ENCODE measurements at places on chromosomes 12 and 14. TPM values are rescaled to one million over a fixed set of nuclear protein-coding genes. Genes with fewer than 3 reads are reported as not detected.

Gene SSTR1
- not detected for total RNA-seq

Gene KCNA5
- total RNA-seq: not detected

Gene NTF3
- not detected for total RNA-seq

Gene SIX6
- not detected for total RNA-seq

Gene KRT6C
- total RNA-seq: not detected

Gene TMTC3
- 6.0 TPM for total RNA-seq

Gene RND1
- 4.0 TPM for total RNA-seq

Gene ZFHX2
- total RNA-seq: 2.9 TPM

Gene PLA2G1B
- total RNA-seq: not detected

Gene ZDHHC22
- not detected for total RNA-seq

Gene AMN
- total RNA-seq: 1.2 TPM

Gene PLBD1
- total RNA-seq: not detected

Gene ITPK1
- 74.0 TPM for total RNA-seq

Gene SYCP3
- 0.93 TPM for total RNA-seq

Gene GPR68
- 43.8 TPM for total RNA-seq

Gene TCL1B
- not detected for total RNA-seq

Gene OR4N5
- not detected for total RNA-seq

Gene KIF21A
- total RNA-seq: 13.0 TPM

Gene CFAP54
- 0.25 TPM for total RNA-seq

Gene GPRC5A
- not detected for total RNA-seq

Gene SMARCD1
- 72.5 TPM for total RNA-seq

Gene BCAT1
- total RNA-seq: 38.0 TPM

Gene MYO1H
- not detected for total RNA-seq

Gene PELI2
- total RNA-seq: 5.8 TPM

Gene SPX
- 0.95 TPM for total RNA-seq

Gene GLIPR1L1
- not detected for total RNA-seq

Gene ITGA7
- total RNA-seq: 1.3 TPM

Gene GUCY2C
- not detected for total RNA-seq

Gene E2F7
- 16.1 TPM for total RNA-seq

Gene NRL
- 2.4 TPM for total RNA-seq

Gene AVPR1A
- not detected for total RNA-seq

Gene FSCB
- not detected for total RNA-seq

Gene MYL6
- total RNA-seq: 1,662 TPM

Gene TAS2R20
- 1.8 TPM for total RNA-seq

Gene LTBP2
- total RNA-seq: 0.07 TPM

Gene TAMALIN
- total RNA-seq: 3.9 TPM

Gene SLC24A4
- total RNA-seq: 0.07 TPM

Gene STXBP6
- total RNA-seq: not detected

Gene RNASE3
- not detected for total RNA-seq
